Ascending aorta (tissue), 2 donors: ENCODE measurements at places on chromosomes 7 and 10. TPM values are rescaled to one million over a fixed set of nuclear protein-coding genes. Genes with fewer than 3 reads are reported as not detected.

- no peak overlapping the region for H3K27ac ChIP-seq
- peak overlapping the region; percentile 49 for H3K4me3 ChIP-seq
- no peaks in the 10 kb centered on the region for H3K36me3 ChIP-seq
- DNase-seq = no peak
- H3K27me3 ChIP-seq = no peaks in the 10 kb centered on the region
- no peaks in the 10 kb centered on the region for H3K4me1 ChIP-seq
These were observed 2.8 kb downstream of the GIMAP5 start for GRCh38 chr7:150740053-150740452.

- H3K27me3 ChIP-seq = no peaks in the 10 kb centered on the region
- H3K27ac ChIP-seq = no peak overlapping the region
- H3K4me1 ChIP-seq = no peaks in the 10 kb centered on the region
- DNase-seq = no peak
These were observed 520.6 kb downstream of the CCSER2 start for GRCh38 chr10:84848967-84849366.

The EN2 gene
- not detected for total RNA-seq

DNA sequence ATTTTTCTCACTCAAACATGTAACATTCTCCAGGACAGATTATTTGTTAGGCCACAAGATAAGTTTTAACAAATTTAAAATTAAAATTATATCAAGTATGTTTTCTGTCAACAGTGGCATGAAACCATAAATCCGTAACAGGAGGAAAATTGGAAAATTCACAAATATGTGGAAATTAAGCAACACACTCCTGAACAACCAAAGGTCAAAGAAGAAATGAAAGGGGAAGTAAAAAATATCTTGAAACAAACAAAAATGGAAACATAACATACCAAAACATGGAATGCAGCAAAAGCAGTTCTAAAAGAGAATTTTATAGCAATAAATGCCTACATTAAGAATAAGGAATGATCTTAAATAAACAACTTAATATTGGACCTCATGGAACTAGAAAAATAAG, 147.3 kb downstream of the ZEB1 start:
- no peaks in the 10 kb centered on the region for H3K4me1 ChIP-seq
- H3K4me3 ChIP-seq = no peak overlapping the region

The VENTX gene
- 1.5 TPM for total RNA-seq
